C1 segment of cervical spinal cord (tissue), 14 donors: ENCODE measurements at places on chromosomes 2 and 18.

DNA sequence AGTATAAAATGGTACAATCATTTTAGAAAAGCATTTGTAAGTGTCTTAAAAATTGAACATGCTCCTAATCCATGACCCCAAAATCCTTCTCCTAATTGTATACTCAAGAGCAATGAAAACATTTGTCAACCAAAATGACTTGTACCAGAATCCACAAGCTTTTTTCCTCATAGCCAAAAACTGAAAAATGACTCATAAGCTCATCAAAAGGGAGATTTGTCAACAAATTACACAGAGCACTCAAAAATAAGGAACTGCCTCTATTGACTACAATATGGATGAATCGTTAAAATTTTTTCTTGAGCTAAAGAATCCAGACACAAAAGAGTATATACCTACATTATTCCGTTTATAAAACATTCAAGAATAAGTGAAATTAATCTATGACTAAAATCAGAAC is 544.8 kb downstream of the ARHGAP15 start:
- DNase-seq, result no peak

DNA sequence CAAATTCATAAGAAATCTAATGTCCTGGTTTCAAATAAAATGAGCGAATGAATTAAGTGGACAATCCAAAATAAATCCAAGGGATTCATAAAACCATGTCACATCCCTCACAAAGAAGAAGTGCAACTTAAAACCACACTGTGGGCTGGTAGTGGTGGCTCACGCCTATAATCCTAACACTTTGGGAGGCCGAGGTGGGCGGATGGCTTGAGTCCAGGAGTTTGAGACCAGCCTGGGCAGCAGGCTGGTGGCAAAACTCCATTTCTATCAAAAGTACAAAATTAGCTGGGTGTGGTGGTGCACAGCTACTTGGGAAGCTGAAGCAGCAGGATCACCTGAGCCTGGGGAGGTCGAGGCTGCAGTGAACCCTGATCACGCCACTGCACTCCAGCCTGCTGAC is 25.4 kb downstream of the FAM98A start:
- no peak for DNase-seq

GRCh38 chr2:237601453-237602116 is 11.1 kb upstream of the RAB17 start:
- DNase-seq, result no peak

DNA sequence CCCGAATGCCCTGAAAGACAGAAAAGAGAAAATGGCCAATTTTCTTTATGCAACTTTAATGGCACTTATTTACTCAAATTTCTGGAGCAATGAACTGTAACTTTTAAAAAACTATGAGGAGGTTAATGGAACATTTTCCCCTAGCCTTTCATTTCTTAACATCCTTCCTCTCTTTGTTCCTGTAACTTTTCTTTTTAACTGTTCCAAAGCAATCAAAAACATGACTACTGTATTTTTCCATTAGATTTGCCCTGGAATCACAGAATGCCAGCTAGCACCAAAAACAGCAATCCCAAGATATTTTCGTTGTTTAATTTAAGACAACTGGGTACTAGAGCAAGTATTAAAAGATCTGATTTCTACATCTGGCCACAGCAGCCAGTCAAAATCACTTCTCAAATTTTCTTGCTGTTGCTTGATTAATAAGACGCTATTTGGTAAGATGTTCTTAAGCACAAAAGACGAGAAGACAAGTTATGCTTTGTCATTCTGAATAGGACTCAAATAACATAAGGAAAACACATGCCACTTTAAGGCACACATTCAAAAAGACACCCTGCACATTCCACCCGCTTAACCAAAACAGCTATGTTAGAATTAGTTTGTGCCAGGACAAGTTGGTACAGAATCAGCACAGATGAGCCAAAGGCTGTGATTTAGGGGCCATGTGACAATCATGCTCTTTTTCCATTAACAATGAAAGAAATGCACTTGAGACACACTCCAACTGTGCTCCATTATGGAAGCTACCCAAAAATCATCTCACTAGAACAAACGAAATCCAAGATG is 3.6 kb downstream of the STARD7 start:
- DNase-seq, result no peak

DNA sequence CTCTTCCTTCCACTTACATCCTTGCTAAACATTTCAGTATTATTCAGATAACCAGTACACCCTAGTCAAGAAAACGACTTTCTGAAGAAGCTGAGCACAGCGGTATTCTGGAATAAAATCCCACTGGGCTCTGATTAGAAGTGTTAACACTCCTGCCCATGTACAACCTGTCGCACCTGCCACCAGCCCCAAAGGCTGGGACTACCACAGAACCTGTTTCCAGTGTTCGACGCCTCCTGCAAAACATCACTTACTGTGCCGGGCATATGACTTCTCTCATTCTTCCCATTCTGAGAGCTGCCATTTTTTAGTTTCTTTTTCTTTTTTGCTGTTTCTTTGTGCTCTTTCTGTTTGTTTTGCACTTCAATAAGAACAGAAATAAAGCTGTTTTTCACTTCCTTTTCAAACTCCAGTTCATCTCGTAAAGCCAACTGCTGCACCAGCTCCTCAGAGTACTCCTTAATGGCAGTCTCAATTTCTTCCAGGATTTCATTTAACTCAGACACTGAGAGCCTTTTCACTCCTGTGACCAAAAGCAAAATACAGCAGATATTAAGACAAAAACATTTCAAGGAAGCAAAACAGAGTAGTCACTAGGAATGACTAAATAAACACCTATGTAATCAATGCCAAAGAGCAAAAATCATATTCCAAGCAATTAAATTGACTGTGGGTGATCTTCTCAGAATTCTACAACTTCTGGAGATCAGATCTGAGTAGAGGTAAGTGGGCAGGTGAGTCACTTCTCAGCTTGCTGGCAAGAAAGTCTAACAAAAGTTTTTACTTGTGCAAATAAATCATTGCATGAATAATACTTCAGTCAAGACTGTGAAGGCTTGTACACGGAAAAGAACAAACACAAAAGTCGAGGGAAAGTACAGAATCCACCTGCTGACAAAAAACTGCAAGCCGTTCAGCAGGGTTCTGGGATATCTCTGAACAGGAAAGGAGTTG is 19.3 kb downstream of the FEZ2 start:
- DNase-seq, result no peak
